ENCODE measurements at places on chromosomes 3 and 15.

DNA sequence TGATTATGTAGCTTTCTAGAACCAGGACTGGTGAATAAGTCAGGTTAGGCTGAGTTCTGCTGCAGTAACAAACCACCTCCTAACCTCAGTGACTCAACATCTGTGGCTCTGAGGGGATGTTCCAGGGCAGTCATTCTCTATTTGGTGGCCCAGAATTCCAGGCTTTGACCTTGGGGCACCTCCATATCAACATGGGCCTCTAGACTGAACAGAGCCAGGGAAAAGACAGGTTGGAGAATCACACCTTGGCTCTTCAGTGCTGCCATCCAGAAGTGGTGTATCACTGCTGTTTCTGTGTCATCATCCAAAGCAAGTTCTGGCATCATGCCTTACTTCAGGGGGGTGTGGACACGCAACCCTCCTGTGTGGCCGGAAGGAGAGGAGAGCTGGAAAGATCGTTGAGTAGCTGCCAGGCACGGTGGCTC is 15.3 kb downstream of the ZBTB47 start:
- no peak for DNase-seq

GRCh38 chr3:53705024-53705745 is 141.0 kb downstream of the CHDH start:
- DNase-seq, result no peak

DNA sequence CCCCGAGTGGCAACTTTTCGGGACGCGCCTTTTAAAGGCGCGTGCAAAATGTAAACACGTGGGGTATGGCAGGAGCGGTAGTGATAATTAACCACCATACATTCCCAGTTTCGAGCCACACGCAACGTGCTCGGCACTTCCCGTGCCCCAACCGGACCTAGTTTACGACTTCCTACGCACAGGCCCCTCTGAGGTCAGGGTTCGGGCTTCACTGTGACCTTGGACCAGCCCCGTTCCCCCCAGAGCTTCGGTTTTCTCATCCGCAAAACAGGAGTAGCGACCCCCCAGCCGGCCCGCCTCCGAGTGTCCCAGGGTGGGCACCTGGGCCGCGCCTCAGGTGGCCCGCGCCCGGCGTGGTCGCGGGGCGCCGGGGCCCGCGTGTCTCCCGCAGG is 451 bp downstream of the CHCHD4 start:
- DNase-seq, result peak; percentile 40

- no peak for DNase-seq
Measured at GRCh38 chr3:167798443-167798842, 62.9 kb downstream of the SERPINI1 start.

DNA sequence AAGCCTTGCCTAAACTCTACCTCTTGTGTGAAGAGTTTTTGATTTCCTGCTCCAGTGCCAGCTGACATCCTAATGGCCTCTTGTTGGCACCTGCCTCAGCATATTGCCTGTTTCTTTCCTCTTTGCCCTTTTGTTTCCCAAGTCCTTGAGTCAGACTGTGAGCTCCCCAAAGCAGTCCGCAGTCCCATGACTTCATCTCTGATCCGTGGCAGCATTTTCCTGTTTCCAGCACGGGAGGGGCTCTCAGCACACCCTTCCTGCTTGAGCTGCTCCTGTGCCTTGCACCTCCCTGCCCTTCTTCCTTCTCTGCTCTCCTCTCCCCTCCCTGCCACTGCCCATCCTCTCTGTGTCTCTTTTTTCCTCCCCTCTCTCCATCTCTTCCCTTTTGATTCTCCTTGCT is 179.6 kb downstream of the EPHB1 start:
- peak; percentile 40 for DNase-seq

DNA sequence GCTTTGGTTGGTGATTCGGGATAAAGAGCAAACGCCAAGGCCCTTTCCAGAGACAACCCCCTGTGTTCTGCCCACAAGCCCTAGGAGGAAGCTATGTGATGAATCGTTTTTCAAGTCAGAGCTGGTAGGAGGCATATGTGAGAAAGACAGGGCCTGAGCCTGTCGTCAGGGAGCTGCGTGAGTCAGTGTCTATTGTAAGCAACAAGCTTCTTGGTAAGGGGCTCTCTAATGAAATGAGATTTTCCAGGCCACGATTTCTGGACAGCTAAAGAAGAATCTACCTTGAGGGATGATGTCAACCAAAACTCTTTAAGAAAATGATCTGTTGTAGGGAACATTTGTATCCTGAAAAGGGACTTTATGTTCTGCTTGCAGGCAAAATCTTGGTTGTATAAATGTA is 318.9 kb upstream of the IL12A start:
- no peak for DNase-seq

DNA sequence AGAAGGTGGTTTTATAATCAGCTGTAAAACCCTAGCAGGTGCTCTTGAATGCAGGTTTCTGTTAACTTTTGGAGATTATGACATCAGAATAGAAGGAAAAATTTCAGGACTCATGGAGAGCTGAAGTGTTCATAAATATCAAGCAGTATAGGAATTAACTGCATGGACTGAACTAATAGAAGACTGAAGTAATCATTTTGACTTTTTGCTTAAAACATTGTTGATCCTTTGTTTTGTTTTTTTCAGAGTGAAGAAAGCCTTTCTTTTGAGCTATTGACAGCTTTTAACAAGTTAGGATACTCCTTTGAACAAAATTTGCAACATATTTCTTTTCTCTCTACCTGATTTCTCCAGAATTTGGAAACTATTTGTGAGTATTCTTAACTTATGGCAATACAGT is 70.6 kb upstream of the DAZL start:
- DNase-seq, result no peak

- DNase-seq, result no peak
Measured at GRCh38 chr3:139319428-139320402, 24.1 kb upstream of the MRPS22 start.

DNA sequence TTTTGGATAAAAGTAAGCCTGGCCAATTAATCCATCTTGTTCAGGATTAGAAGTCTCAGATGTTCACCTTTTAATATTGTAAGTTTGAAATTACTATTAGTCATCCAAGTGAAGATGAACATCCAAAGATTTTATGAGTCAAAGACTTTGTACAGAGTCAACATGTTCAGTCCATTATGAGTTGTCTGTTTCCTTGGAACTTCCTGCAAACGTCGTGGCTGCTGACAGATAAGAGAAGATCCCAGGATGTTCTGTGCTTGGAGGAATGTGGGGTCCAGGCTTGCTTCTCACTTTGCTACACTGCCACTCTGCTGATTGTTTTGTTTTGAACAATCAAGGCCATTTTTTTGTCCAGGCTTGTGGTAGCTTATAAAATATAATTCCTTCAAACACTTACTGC is 74.3 kb upstream of the SLCO2A1 start:
- peak; percentile 36 for DNase-seq

GRCh38 chr15:69713726-69714559 is 261.3 kb downstream of the RPLP1 start:
- DNase-seq, result no peak

- DNase-seq, result no peak
Measured at GRCh38 chr15:57677204-57677603, 29.3 kb upstream of the POLR2M start.

GRCh38 chr3:177514611-177515499 is 317.6 kb upstream of the TBL1XR1 start:
- no peak for DNase-seq

- peak; percentile 24 for DNase-seq
Measured at GRCh38 chr3:170054204-170054603, 16.4 kb downstream of the GPR160 start.

GRCh38 chr3:36764704-36765038 is 318 bp upstream of the DCLK3 start:
- DNase-seq, result no peak

- DNase-seq, result no peak
Measured at GRCh38 chr3:16474216-16474615, 39.3 kb downstream of the RFTN1 start.

DNA sequence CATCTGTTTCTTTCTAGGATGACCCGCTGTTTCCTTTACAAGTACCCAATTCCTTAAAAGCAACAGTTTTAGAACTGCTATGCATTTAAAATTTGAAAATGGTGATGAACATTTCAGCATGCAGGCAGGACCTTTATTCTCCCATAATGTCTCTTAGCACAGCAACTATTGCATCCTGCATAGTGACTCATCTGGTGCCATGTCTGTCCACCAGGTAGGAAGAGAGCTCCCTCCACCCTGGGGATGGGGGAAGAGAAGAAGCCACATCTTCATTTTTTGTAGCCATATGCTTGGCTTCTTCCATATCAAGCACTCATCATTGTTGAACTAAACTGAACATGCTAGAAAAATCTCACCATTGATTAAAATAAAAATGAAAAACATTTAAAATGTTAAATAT is 9.9 kb downstream of the GPR15 start:
- no peak for DNase-seq

DNA sequence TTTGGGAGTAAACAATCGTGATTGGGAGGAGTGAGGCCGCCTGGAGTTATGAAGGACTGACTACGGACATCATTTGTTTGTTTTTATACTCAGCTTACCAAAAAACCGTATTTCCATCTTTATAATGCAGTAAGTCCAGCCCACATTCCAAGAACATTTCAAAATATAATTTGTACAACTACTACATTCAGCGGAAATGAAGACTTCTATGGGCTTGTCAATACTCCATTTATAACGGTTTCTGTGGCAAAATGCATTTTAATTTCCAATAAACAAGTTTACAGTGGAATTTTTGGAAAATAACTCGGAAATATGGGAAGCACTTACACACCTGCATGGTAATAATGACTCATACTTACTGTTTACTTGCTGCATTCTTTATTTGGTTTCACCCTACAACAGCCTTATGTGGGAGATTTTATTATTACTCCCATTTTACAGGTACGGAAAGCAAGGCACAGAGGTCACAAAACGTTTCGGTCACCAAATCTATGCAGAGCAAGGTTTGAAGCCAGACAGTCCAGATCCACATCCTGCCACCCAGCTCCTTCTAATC is 62.3 kb downstream of the LDHAL6B start:
- DNase-seq, result no peak

DNA sequence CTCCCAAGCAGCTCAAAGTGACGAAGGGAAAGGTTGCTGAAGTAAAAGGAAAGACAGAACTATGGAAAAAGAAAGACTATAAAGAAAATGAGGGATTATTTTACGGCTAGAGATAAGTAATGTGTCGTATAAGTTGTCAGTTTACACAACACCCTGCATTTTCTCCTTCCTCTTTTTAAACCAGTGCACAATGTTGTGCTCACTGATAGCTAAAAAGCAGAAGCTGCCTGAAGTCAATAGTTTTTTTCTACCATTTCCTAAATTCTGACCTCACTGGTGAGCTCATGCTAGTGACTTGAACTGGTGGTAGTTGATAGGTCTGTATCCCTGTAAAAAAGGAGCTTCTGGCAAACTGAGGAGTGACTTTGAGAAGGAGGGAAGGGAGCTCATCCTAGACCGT is 368.6 kb upstream of the GBE1 start:
- no peak for DNase-seq

GRCh38 chr3:15409239-15409638 is 18.1 kb downstream of the METTL6 start:
- no peak for DNase-seq

DNA sequence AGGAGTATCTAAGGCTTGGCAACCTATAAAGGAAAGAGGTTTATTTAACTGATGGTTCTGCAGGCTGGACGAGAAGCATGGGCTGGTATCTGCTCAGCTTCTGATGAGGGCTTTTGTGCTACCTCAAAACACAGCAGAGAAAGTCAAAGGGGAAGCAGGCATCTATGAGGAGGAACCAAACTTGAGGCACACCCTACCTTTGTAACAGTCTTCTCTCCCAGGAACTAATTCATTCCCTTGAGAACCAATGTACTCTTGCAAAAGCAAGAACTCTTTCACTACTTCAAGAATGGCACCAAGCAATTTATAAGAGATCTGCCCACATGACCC is 109.0 kb downstream of the CGGBP1 start:
- no peak for DNase-seq

DNA sequence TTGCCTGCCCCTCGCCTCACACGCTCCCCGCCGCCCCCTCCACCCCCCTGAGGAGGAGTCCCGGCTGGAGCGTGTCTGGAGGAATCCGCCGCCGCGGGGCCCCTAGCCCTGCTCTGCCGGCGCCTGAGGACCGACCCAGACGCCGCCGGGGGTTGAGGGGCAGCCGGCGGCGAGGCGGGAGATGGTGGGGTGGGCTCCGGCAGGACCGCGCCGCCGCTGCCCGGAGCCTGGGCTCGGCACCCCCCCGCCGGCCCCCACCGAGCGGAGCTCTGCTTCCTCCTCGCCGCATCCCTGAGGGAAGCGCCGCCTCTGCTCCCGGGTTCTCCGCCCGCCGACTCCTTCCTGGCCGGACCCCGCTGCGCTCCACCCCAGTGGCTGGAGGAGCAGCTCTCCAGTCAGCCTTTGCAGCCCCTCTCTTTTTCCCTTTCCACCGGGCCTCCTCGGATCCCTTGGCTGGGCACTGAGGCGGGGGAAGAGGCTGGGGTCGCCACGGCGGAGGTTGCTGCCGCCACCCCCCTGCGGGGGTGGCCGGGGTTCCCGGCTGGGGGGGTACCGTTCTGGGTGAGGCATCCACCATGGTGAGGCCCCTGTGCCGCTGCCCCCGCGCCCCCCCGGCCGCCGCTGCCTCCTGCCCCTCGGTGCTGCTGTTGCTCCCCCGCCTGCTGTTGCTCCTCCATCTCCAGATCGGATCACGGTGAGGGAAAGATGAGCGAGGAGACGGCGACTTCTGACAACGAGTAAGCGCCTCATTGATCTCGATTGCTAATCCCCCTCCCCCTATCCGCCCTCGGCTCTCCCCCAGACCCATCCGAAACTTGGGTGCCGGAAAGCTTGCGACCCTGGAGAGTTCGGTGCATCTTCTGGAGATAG is at the start of gene SPRED1:
Gene SPRED1 (plus strand): TSS at position 356 of the 870 bp plus-strand sequence. CDS start 350 bp downstream, at position 706.
- DNase-seq, result no peak

DNA sequence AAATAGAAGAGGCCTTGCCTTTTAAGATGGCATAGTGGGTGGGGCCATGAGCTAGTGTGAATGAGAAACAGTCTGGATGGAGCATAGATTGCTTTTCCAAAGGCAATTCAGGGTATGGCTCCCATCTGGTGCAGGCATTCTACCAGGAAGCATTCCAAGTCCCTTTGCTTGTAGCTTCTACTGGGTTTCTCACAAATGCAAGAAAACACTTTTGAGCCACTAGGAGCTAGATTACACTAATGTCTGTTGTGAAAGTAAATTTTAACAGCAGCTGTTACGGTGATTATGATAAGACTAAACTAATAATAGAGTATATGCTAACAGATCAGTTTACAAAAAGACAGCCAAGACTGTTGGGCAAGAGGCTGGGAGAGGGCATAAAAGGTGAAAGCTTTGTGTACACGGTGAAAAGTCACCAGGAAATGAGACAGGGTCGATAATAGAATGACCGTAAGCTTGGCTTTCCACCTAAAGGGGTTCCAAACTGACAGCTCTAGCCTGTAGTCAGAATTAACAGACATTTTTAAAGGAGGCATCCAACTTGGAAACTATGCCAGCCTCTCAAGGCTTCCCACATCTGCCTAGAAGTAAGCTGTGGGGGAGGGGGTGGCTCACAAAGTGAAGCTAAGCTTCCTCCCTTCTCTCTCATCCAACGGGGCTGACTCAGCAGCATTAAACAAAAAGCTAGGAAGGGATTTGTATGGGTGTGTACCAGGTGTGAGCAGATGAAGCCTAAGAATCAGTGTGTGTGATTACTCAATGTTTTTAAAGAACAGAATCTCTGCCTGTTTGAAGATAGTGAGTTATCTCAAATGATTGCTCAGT is 61.1 kb upstream of the GPD1L start:
- DNase-seq, result no peak
